Activated naive CD4-positive, alpha-beta T cell treated with anti-CD3 and anti-CD28 coated beads for 36 hours (primary cell): ENCODE measurements at places on chromosomes 3 and 15.
A peak's percentile ranks its signal among the peaks of the same experiment; 100 is the strongest.

GRCh38 chr3:186620213-186621092, 7.6 kb downstream of the AHSG start:
- DNase-seq, result no peak

DNA sequence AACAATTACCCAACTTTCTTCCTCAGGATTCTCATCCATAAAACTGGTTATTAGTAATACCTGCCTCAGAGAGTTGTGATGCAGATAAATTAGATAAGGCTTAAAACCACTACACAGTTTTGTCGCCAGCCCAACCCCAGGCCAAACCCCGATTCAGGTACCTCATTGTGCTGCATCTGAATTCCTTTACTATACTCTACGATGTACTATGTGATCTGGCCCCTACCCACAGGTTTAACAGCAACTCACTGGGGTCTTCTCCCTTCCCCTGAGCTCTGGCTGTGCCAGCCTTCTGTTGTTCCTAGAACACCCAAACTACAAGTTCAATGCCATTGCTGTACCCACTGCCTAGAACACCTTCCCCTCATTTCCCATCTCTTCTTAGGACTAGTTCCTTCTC, 64.6 kb downstream of the MYO5A start:
- DNase-seq, result no peak

DNA sequence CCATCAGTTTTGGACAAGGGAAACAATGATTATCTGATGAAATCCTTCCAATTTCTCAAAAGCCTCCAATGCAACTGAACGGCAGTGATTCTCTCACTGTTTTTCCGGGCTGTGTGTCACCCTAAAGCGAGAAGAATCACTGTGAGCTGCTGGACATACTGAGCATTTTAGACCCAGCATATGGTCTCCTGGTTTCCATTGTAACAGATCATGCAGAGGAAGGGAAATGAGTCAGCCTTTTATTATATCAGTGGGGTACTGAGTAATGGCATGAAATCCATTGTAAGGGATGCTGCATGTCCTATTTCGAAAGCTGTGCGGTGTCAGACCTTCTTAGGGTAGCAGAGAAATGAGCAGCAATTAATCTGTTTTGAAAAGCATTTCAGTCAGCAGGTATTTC, 287.1 kb downstream of the IL5RA start:
- no peak for DNase-seq

DNA sequence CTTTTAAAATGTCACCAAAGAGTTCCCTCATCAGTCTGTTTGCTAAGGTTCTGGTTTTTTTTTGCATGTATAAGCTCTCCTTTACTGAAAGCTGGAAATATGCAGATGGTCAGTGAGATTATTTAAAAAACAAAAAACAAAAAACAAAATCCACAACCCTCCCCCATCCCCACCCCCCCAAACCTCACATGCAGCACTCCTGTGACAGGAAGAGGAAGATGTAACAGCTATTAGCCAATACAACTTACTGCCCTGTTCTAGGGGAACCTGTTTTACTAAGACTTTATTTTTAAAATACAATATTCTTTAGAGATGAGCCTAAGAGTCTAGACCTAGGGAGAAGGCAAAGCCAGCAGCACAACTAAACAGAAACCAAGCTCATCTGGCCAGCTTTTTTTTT, 39.5 kb downstream of the ANP32A start:
- DNase-seq, result no peak

DNA sequence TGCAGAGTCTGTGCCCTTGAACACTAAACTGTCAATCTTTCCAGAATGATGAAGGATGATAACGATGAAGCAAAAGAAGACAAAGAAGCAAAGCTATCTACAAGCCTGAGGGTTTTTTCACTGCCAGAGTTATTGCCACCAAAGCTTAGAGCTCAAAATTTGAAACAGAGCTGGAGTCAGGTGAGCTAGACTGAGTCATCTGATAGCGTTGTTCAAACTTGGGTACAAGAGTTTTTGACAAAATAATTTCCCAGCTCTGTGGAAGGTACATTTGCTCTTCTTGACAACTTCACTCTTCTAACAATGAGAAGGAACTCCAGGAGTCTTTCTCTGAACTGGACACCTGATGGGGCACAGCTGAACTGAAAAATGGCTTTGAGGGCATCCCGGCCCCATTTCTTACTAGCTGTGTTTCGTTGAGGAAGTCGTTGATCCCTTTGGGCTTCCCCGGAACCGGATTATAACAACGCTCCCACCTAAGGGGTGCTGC, 715 bp downstream of the MCCC1 start:
- peak; percentile 38 for DNase-seq

- no peak for DNase-seq
These were observed 376.3 kb downstream of the PDCD6IP start for GRCh38 chr3:34174740-34175139.

DNA sequence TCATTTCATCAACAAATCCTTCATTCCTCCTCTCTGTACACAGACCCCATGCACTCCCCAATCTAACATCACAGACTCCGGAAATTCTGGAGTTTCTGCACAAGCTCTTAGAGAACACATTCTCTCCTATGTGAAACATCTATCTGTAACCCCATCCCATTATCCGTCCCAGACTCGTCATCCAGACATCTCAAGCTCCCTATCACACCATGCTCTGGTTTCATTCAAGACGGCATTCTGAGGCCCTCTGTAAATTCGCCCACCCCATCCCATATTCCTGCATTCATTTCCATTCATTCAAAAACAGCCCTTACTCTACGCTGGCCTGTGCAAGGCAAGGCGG, 575 bp downstream of the LEO1 start:
- DNase-seq, result no peak

- no peak for DNase-seq
These were observed 104.9 kb downstream of the LINGO1 start for GRCh38 chr15:77527831-77528231.

DNA sequence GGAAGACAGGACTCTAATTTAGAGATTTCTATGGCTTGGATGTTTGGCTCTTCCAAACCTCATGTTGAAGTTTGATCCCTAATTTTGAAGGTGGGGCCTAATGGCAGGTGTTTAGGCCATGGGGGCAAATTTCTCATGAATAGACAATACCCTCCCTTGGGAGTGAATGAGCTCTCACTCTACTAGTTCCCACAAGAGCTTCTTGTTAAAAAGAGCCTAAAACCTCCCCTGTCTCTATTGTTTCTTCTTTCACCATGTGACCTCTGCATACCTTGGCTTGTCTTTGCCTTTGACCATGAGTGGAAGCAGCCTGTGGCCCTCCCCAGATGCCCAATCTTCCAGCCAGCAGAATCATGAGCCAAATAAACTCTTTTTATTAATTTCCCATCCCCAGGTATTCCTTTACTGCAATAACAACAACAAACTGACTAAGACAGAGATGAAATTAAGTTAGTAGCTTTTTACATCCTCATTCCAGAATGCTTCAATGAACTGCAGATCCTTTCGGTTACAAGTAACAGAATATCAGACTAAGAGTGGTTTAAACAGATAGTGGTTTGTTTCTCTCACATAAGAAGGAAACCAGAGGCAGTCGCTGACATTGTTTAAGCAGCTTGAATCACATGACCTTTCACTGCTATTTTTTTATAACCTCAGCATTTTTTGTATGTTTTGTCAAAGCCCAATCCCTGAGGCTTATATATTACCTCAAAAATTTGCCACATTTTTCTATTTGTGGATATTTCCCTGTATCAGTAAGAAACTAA, 1013.3 kb upstream of the SEMA6D start:
- DNase-seq, result no peak

- no peak for DNase-seq
These were observed 86.9 kb downstream of the CRYGS start for GRCh38 chr3:186457236-186457635.

DNA sequence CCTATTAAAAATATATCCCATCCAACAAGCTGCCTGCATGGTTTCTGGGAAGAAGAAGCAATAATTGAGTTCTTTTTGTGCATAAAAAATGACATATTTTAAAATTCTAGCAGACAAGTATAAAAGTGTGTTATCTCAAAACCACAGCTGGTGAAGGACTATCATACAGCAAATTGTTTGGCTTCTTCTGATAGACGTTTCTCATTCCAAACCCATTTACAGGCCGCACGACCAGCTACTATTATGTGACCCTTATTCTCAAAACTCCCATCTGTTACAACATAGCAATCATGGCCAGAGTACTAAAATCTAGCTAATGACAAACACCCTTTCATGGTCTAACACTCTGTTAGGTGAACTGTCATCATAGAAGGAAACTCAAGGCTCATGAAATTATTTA, 21.7 kb downstream of the ETFA start:
- no peak for DNase-seq

DNA sequence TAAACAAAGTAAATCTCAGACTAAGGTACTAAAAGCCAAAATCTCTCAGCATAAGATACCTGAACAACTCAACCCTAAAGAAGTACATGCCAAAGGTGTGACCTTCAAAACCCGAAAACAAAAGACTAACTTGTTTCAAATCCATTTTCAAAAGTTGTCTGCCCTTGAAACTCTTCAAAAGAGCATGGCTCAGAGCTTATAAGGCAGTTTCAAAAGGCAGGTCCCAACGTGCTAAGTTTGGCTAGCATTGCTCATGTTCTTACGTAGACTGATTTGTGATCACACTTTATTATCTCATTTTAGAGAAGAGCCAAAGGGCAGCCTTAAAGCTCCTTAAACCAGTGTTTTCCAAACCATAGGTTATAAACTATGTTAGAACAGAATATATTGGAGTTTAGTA, 112.2 kb downstream of the FEZF2 start:
- DNase-seq, result no peak

- DNase-seq, result no peak
These were observed 24.7 kb downstream of the PXK start for GRCh38 chr3:58357402-58357801.

DNA sequence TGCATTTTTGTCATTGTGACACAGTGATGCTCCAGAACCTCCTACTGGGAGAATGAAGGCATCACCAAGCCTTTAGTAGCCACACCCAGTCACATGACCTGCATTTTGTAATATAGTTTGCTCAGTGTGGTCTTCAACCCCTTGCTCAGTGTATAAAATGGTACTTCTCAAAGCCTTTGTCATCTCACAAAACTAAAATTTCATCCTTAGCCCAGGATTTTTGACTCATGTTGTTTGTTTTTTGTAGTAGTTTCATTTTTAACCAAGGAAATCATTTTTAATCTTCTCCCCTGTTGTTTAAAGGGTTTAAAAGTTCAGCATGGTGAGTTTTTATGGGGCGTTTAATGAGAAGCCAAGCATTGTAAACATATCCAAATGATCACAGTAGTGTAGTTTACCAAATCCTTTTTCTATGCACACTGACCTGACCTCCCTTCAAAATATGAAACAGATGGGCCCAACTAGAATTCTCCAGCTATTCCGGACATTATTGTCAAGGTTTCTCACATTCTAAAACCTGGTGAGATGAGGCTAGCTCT, 123.5 kb upstream of the IL12A start:
- DNase-seq, result no peak

DNA sequence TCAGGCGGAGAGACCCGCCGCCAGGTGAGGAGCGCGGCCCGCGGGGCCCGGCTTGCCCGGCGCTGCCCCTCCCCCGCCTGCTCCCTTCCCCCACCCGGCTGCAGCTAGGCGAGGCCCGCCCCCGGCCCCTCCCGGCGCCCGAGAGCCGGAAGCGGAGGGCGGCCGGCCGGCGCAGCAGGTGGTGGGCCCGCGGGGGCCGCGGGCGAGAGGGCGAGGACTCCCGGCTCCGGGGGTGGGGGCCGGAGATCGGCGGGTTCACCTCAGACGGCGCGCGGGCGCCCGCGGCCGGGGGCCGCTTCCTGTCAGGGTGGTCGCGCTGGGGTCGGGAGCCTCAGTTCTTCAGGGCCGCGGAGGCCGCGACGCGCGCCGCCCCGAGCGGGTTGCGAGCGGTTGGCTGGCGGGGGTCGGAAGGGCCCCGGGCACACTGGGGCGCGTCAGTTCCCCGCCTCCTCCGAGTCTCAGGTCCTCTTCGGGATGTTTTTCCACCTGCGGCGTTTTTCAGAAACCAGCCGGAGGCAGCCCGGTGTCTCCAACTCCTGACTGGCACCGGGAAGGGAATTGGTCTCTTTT, 395 bp downstream of the ZFAND6 start:
- DNase-seq, result peak; percentile 45

- no peak for DNase-seq
These were observed 6.0 kb upstream of the HACD2 start for GRCh38 chr3:123590685-123591450.

DNA sequence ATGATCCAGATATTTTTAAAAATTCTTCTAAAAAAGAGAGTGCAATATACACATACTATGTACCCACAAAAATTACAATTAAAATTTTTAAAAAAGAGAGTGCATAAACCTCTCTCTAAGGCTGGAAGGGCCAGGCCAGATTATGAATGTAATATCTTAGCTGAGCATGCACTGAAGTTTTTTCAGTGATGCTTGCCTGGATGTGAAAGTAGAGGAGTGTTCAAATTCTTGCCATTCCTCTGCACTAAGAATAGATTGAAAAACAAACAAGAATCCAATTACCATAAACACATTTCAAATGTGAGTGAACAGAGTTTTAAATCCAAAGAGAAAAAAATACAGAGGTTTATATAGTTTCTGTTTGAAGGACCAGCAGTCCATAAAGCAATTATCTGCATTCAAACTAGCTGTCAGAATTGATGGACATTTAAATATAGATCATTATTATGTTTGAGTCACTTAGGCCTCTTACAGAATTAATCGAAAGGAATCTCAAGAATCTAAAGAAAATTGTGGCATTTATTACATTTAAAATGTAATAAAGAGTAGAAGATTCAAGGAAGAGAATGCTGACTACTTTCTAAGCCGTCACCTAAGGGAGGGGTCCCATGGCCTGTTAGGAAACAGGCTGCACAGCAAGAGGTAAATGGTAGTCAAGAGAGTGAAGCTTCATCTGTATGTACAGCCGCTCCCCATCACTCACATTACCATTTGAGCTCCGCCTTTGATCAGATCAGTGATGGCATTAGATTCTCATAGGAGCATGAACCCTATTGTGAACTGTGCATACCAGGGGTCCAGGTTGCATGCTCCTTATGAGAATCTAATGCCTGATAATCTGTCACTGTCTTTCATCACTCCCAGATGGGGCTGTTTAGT, 159.3 kb upstream of the MDFIC2 start:
- no peak for DNase-seq

GRCh38 chr3:134680796-134681521, 30.1 kb upstream of the KY start:
- no peak for DNase-seq
